ENCODE measurements at places on chromosomes 13 and 19.
A peak's percentile ranks its signal among the peaks of the same experiment; 100 is the strongest.

DNA sequence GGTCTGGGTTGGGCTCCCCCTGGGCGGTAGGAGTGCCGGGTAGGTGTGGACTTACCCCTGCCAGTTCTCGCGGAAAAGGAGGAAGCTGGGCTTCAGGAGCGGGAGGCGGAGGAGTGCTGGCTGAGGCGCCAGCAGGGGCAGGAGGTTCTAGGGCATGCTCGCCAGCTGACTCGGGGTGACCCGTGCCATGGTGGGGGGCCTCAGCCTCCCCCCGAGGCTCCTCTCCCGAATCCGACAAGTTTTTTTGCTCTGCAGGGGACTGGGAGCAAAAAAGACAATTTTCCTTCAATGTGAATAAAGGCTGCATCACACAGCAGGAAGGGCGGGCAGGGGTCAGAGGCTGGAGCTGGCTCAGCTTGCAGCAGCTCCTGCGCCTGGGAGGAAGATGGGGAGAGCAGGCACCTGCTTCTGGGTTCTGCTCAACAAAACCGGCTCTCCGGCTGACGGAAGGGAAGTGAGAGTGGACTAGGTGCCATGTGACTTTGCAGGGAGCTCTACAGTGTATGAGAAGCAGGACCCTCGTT, 26.5 kb downstream of the RANBP3 start:
- DNase-seq: no peak

- no peak for DNase-seq
Observed at GRCh38 chr19:4122480-4122879, 1.4 kb downstream of the MAP2K2 start.

- no peak for DNase-seq
Observed at GRCh38 chr13:39306639-39307589, 268.7 kb downstream of the NHLRC3 start.

DNA sequence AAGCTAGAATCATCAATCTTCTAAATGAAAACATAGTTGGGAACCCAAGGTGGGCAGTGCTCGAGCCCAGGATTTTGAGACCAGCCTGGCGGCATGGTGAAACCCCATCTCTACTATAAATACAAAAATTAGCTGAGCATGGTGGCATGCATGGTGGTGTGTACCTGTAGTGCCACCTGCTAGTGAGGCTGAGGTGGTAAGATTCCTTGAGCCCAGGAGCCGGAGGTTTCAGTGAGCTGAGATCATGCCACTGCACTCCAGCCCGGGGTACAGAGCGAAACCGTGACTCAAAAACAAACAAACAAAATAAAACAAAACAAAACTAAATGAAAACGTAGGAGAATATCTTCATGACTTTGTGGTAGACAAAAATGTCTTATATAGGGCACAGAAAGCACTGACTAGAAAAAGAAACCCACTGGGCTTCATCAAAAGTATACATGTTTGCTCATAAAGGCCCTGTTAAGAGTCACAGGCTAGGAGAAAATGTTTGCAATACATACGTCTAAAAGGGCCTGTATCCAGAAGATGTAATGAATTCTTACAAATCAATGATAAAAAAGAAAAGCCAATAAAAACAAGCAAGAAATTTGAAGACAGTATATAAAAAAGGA, 353.6 kb downstream of the FGF9 start:
- DNase-seq: no peak

- DNase-seq: no peak
Observed at GRCh38 chr13:95304453-95304852, 3.2 kb upstream of the ABCC4 start.

GRCh38 chr13:46751811-46752635, 44.9 kb downstream of the ESD start:
- DNase-seq: no peak

GRCh38 chr19:18317961-18318800, 4.7 kb downstream of the LSM4 start:
- no peak for DNase-seq

DNA sequence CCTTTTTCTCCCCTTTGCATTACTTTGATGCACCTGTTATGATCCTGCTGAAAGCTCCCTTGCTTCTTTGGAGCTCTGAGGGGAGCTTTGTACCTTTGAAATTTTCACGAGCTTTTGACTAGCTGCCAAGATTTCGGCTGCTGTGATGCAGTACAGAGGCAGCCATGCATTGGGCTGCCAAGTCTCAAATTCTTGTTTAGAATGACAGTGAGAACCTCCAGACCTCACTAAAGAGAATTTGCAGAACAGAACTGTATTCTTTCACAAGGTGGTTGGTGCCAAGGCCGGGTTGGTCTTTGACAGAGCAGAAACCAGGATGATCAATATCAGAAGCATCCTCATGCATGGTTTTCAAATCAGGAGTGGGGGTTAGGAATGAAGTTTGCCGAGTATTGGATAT, 414.8 kb downstream of the GPC5 start:
- no peak for DNase-seq

DNA sequence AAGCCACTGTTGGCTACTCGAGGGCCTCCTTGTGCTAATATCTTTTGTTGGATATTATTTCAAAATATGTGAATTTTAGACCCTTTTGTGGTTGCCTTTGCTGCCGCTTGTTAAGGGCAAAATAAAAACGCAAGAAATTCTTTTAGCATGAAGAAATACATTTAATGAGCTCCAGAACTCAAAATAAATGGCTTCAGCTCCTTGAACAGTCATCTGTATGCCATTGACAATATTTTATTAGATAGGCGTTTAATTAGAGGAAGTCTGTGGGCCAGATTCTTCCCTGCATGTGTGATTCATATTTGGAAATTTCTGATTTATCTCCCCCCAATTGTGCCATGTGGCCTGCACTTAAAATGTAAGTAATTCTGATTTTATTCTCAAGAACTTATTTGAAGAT, 177.2 kb downstream of the STK24 start:
- DNase-seq: no peak

DNA sequence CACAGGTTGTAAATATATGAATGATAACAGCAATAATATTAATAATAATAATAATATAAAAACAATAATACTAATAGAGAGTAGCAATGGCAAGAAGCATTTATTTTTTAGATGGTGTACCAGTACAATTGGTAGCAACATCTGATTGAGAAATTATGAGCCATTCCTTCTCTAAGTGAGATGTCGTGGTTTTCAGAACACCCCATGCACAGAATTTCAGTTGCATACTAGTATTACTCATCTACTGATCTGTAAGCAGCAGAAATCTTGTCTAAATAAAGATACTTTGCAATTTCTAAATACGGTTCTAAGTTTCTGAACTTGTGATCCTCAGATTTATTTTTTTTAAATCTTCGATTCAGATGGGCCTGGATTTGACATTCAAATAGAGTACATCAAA, 788.0 kb upstream of the ATXN8OS start:
- no peak for DNase-seq

DNA sequence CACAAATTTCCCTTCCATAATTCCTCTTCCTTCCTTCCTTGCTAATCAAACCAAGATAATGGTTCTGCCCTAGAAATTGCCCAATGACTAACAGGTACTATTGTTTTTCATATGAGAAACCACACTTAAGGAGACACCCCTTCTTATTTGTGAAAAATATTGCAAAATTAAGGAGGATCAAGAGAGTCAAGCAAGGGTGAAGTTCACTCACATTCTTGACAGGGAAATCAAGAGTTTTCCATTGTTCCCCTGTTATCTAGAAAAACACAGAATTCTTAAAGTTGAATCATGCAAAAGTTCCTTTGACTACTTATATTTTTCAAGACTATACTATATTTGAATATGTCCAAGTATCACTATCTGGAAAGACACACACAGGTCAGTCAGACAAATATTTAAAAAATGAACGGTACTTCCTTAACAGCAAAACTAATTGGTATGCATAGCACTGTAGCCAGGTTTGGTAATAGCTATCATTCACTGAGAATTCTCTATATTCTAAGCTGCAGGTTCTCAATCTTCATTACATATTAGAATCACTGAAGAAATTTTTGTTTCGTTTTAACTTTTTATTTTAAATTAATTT, 897.2 kb downstream of the DIAPH3 start:
- no peak for DNase-seq

DNA sequence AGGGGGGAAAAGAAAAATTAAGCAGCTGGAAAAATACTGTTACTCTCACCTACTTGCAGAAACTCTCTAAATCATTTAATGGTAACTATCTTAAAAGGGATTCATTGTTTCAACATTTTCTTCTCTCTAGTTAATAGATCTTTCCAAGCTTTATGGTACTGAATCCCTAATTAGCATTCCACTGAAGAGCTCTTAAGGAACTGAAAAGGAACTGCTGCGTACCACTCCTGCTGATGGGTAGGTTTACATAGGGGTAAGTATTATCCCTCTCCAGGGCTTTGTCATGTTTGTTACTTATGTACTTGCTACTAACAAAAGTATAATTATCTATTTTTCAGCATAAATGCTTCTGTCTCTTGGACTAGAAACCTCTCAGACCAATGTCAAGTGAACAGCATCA, 12.5 kb downstream of the TEX30 start:
- DNase-seq: no peak

DNA sequence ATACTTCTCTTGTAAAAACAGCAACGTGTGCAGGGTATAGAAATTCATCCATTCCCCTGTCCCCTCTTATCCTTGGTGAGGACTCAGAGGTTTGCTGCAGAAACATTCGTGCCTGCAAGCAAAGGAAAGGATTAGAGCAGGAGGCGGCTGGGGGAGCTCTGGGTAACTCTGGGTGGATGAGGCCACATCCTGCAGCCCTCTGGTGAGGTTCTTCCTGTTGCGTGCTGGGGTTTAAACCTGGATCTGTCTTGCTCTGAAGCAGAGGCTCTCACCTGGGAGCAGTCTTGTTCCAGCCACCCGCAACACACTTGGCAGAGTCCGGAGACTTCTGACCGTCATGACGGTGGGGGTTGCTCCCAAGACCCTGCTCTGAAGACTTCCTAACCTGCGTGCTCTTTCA, 69.2 kb downstream of the ATP11A start:
- no peak for DNase-seq

- DNase-seq: peak; percentile 85
Observed at GRCh38 chr13:99988529-99989275, 7.1 kb downstream of the ZIC2 start.

DNA sequence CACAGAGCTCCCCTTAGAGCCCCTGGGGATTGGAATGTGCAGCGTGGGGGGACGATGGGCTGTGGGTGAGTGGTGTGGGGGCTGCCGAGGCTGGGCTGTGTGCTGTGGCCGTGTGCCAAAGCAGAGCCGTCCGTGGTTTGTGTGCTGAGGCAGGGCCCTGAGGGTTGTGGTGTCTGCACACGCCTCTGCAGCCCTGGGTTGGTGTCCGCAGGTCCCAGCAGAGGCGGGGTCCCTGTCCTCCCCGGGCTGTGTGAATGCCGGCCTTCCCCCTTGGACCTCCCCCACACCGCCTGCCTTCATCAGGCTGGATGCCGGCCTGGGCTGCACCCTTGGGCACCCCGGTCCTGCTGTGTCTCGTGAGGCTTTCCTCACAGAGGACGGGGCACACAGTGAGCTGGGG, 26.1 kb downstream of the DOT1L start:
- no peak for DNase-seq

DNA sequence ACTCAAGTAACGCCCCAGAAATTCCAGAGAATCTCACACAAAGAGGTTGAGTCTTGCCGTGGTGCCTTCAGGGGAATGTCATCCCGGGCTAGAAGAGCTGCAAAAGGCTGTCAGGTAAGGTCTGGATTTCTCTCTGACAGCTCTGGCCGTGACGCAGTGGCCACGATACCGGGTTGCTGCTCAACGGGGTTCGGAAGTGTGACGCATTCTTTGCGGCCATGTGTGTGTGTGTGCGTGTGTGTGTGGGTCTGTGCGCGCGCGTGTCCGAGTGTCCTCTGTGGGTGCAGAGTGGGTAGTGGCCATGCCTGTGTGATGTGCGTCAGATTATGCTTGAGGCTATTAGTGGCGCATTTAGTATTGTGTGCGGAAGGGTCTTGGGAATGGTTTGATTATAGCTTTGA, 306 bp downstream of the ZNF540 start:
- peak; percentile 75 for DNase-seq

- DNase-seq: no peak
Observed at GRCh38 chr13:38255600-38255999, 94.1 kb upstream of the UFM1 start.

DNA sequence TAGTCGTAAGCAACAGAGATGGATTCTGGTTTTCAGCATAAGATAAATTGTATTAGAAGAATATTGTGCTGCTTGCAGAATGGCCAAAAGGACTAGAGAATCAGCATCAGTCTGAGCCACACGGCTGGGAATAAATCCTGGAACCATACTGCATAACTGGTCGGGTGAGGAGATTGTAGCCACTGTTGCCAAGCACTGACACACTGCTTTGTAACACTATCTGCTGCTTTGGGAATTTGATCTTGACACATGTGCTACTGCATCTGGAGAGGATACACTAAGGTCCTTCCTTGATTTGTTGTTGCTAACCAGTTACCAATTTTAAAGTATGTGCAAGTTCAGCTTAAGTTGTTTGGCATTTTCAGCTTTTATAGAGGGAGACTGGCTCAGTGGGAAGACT, 1.9 kb downstream of the HNRNPA1L2 start:
- no peak for DNase-seq

DNA sequence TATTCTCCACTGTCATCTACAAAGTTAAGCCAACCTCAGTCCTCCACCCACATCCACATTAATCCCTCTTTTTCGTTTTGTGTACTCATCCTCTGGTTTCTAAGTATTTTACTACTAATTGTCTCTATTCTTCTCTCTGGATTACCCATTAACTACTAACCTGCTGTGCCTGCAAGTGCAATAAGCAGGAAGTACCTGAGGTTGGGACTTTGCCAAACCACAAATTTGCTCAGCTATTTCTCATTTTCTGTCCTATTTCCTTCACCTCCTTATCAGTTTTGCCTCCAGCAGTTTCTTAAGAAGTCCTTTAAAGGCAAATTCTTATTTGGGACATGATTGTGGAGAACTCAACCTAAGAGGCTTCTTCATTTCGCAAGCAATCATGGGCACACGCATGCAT, 1708.9 kb downstream of the SLITRK5 start:
- DNase-seq: peak; percentile 69

GRCh38 chr13:27960362-27961226, 8.5 kb downstream of the CDX2 start:
- DNase-seq: peak; percentile 27

- DNase-seq: no peak
Observed at GRCh38 chr13:52744842-52745375, 5.3 kb upstream of the CNMD start.

GRCh38 chr19:10111405-10111811, at the start of gene P2RY11:
Gene P2RY11 (plus strand): TSS chr19:10111693. CDS start chr19:10111722, 29 bp downstream.
- no peak for DNase-seq

GRCh38 chr13:27273658-27274425, 3.2 kb downstream of the RASL11A start:
- no peak for DNase-seq

DNA sequence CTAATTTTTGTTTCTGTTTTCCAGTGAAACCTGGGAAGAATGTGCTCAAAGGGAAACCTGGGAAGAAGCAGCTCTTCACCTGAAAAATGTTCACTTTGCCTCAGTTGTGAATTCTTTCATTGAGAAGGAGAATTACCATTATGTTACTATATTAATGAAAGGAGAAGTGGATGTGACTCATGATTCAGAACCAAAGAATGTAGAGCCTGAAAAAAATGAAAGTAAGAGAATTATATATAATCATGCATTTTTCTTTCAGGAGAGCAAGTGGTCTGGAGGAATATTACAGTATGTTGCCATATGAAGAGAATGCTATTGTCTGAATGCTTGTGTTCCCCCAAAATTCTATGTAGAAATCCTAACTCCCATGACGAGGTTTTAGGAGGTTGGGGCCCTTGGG, 3.4 kb downstream of the NUDT15 start:
- DNase-seq: no peak

Data from NCI-H2081 (cell line).